ENCODE measurements at places on chromosomes 3 and 15.

- DNase-seq: peak; percentile 85
Observed at GRCh38 chr3:58526515-58526957, 10.5 kb downstream of the ACOX2 start.

DNA sequence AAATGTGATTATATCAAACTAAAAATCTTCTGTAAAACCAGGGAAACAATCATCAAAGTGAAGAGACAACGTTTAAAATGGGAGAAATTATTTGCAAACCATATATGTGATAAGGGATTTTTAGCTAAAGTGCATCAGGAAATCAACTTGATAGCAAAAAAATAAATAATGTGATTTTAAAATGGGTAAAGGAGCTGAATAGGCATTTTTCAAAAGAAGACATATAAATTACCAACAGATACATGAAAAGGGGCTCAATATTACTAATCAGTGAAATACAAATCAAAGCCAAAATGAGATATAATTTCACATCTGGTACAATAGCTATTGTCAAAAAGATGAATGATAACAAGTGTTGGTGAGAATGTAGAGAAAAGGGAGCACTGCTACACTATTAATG lies 537.6 kb upstream of the NAALADL2 start:
- no peak for DNase-seq

GRCh38 chr3:152874896-152875749 lies 40.2 kb downstream of the P2RY1 start:
- DNase-seq: no peak

DNA sequence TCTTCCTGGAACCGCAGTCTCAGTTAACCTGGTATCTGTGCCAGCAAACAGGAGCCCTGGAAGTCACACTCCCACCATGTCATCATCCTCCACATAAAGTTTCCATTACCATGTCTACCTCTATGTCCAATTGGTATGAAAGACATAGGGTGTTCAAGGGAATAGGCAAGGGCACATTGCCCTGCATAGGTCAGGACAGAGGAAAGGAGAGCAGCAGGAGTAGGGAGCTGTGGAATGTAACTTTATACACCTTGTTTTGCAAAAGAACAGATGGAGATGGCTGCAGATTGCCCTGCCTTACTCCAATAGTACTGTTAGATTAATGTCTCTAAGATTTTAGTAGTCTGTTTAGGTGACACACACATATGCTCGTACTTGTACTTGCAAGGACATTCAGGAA lies 1056.4 kb downstream of the NTRK3 start:
- no peak for DNase-seq

DNA sequence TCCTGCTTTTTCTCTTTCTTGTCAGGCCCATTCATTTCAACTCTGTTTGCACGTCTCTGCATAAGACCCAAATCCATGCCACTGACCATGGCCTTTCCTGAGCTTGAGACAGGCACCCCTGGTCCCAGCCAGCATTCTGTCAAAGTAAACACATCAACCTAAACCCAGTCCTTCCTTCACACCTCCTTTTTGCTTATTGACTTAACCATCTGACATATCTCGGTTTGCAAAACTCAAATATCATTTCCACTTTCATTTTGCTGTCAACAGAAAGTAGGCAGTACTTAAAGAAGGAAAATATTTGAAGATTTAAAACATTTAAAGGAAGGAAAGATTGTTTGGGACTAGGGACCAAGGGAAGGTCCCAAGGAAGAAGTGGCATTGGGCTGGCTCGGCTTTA lies 48.2 kb upstream of the KBTBD8 start:
- no peak for DNase-seq

DNA sequence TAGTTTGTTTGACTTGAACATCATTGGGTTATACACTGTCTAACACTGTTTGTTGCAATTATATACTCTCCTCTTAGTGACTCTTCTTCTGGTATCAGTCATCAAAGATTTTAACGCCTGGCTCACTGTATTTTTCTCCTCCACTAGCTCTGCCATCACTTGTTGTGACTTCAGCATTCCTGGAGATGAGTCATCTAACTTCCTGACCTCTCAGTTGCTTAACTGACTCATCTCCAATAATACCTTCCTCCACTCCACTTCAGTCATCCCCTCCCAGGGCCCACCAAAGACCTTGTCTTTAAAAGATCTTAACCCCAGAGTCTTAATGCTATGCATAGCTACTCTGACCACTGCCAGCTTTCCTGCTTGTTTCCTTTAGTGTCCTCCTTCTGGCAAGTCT lies 28.6 kb upstream of the CLSTN2 start:
- DNase-seq: peak; percentile 71

GRCh38 chr3:127781411-127782001 lies 40.8 kb downstream of the MGLL start:
- DNase-seq: no peak

DNA sequence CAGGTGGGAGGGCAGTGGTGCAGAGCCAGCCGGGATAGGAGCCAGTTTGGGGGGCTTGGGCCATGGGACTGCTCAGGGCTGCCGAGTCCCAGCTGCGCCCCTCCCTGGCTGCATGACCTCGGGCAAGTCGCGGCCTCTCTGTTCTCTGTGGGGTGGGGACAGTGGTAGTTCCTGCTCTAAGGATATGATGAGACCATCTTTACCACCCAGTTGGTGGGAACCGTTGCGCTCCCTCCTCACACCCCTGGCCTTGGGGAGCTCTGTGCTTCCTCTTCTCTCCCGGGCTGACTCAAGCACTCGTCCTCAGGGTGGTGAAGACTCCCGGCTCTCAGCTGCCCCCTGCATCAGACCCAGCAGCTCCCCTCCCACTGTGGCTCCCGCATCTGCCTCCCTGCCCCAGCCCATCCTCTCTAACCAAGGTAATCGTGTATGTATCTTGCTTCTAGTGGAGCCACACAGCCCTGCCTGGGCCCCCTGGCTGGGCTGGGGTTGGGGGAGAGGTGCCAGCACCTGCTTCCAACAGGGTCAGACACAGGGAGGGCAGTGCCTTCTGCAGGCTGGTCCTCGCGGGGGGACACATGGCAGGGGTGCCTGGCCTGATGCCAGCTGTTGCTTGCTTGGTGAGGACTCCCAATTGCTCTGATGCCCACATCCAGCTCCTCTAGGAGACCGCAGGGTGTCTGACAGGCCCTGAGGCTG lies 15.1 kb upstream of the STAB1 start:
- no peak for DNase-seq

GRCh38 chr3:66492071-66492470 lies 8.8 kb downstream of the LRIG1 start:
- DNase-seq: no peak

DNA sequence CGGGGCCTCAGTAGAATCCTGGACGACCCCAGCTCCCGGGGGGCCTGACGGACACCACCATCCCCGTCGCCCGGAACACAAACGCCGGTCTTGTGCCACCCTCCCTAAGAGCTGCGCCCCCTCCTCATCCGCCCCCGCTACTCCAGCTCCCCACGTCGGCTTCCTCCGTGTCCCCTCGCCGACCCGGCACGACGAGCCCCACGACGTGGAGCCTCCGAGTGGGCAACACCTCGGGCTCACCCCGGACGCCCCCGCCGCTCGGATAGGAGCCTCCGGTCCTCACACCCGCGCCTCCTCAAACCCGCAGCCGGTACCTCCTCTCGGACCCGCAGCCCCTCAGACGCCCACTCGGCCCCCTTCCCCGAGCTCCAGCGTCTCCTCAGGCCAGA lies 525 bp downstream of the NPTN start:
- DNase-seq: no peak

DNA sequence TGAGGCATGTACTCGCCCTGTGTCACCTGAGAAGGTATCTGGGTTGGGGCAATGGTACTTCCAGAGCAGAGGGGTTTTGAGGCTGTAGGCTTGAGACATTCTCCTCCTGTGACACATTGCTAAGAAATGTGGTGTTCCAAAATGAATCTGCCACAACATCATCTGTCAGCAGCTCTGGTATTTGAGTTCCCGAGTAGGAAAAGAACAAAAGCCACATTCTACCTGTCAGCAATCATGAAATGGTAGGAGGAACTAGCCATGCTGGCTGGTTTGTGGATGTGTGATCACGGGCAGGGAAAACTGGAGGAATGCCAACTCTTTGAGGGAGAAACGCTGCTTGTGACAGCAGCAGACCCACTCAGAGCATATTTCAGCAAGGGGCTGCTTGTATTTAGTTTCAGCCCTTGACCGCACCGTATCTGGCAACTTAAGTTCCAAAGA lies 579.4 kb upstream of the TBL1XR1 start:
- peak; percentile 86 for DNase-seq

- no peak for DNase-seq
Observed at GRCh38 chr3:49460188-49460890, 9.7 kb upstream of the DAG1 start.

- DNase-seq: no peak
Observed at GRCh38 chr3:126836220-126836860, 132.3 kb downstream of the CHCHD6 start.

- DNase-seq: no peak
Observed at GRCh38 chr3:17640466-17640865, 102.0 kb downstream of the TBC1D5 start.

GRCh38 chr3:38022301-38022700 lies 7.1 kb downstream of the PLCD1 start:
- no peak for DNase-seq

DNA sequence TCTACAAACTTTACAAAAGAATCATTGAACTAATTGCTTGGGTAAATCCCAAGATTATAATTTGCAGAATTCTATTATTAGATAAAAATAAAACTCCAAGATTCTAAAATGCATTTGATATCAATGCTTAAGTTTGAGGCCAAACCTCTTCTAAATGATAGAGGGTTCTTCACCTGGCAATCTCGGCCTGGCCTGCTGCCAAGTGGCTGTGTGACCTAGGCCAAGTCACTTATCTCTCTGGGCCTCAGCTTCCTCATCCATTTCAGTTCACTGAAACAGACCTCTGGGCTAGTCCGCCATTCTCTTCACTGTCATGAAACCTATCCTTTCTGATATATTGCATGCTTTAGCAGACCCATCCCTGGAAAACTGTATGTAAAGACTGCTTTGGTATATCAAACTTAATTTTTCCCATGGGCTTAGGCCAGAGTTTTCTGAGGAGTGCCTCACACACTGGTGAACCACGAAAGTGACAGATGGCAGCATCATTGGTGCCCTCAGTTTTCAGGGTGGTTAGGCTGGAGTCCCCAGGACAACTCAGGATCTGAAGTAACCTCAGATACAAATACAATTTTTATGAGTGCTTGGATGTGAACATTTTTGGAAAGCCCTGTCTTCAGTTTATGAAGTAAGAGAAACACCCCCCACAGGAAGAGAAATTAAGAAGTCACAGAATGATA lies 21.8 kb downstream of the NUDT16 start:
- DNase-seq: no peak

DNA sequence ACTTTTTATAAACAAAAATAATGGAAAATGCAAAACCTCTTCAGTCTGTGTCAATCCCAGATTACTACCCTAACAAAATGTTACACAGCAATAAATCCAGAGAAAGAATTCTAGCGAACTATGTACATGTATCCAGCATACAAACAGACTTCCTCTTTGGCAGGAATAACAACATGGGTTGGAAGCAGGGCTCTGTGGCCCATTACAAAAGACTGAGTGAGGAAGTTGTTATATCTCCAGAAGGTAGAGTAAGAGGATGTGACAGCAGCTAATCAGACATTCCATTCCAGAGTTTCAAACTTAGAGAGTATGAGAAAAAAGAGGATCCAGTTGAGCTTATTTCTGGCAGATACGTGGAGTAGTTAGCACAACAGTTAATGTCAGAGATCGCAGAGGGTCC lies 294.0 kb upstream of the PLSCR5 start:
- DNase-seq: no peak

DNA sequence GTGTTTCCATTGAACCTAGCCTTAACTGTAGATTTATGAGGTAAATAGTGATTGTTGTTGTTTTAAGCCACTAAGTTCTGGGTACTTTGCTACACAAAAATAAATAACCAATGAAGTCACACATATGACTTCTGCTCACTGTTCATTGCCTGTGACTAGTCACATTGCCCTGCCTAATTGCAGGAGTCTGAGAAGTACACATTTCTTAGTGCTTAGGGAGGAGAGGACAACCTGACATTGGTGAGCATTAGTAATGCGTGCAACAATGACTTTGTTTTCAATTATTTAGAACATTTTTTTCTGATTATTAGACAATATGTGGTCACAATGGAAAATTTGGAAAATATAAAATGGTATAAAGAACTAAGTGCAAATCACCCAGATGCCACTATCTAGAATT lies 133.2 kb upstream of the DAZL start:
- no peak for DNase-seq

GRCh38 chr15:48010316-48010715 lies 110.5 kb upstream of the SLC24A5 start:
- no peak for DNase-seq

GRCh38 chr3:55042591-55042990 lies 114.7 kb upstream of the LRTM1 start:
- no peak for DNase-seq

DNA sequence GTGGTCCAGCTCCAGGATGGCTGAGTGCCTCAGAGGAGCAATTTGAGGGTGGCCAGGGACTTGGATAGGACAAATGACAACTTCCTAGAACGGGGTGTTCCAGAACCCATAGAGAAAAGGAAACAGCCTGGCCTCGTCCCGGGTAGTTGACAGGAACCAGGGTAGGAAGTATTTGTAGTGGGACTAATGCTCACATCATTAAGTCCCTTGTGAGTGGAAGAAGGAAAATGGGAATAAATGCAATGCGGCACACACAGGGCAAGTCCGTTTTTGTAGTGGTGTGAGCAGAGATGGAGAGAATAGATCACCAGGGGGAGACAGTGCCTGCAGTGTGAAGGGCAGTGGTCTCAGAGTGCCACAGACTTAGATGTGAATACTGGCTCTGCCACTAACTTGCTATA lies 19.6 kb downstream of the TIMP4 start:
- peak; percentile 54 for DNase-seq

GRCh38 chr15:90909976-90910375 lies 6.9 kb downstream of the MAN2A2 start:
- no peak for DNase-seq

- no peak for DNase-seq
Observed at GRCh38 chr3:76365275-76365674, 579.9 kb upstream of the ZNF717 start.

- no peak for DNase-seq
Observed at GRCh38 chr3:138148503-138148902, 16.3 kb upstream of the A4GNT start.

DNA sequence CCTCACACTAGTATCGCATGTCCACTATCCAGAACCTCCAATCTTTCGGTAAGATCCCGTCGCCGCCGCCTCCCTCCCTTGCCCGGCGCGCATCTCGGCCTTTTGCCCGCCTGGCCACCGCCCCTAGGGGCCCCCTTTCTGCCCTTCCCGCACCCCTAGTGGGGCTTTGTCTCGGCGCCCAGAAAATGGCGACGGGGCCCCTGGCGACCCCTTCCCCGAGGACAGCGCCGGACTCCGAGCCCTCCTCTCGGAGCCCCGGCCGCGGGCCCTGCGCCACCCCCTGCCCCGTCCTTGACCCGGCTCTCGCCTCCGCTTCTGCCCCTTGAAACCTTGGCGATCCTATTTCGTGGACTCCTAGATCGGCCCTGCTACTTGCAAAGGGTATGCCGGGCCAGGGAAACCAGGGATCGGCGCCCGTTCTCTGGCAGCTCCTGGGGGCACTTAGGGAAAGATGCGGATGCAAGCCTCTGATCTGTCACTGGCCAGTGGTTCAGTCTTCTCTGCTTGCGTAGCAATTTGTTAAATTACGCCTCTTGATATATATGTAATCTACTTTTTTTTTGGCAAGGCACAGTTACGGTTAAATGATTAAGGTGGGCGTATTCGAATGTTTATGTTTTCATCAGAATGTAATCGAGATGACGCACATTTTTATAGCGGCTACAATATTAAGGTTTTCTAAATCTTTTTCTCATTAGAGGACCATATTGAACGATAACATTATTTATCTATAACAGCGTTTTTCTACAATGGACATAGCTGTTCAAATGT lies 603 bp downstream of the EIF1B start:
- peak; percentile 39 for DNase-seq

Measured in urothelium cell line (cell line).